ENCODE measurements at places on chromosomes 5 and 9.

DNA sequence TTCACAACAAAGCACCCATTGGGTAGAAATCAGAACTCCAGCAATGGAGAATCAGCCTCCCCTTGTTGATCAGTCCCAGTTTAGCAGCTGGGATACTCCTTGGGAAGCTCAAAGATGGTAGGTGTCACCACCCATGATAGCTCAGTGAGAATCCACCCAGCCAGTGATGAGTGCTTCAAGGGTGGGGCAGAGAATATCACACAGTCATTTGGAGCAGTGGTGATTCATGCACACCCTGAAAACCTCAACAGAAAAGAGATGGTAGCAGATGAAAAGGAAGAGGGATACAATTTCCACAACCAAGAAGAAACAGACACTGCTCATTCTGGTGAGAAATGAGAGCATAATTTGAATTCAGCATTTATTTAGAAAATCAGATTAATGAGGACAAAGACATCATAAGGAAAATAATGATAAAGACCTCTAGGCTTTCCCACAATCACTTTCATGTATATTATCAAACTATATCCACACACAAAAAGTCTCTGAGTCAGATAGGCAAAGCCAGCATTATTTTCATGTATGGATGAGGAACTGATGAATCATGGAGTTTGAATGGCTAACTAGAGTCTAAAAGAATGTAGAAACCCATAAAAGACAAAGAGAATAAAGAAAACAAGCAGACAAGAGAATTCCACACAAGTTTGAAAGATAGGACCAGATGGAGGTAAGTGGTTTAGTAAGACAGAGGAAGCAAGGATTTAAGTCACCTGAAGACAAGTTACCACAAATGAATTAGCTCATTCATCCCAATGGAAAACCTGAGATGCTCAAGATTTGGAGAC lies 82.9 kb downstream of the FEM1C start:
- no peak for DNase-seq

DNA sequence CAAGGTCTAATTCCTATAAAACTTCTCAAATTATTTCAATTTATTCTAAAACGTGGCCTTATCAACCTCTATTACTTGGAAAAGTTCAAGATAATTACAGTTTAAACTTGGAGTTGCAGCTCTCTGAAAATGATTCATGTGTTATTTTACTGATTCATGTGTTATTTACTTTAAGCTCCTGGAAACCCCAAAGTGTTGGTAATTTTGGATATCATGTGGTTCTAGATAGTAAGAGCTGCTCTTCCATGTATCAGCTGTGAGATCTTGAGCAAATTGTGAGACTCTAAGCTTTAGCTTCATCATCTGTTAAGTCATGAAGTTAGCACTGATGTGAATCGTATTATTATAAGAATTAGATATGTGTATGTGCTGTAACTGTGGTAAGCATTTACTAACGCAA lies 749.2 kb downstream of the TLE4 start:
- no peak for DNase-seq

DNA sequence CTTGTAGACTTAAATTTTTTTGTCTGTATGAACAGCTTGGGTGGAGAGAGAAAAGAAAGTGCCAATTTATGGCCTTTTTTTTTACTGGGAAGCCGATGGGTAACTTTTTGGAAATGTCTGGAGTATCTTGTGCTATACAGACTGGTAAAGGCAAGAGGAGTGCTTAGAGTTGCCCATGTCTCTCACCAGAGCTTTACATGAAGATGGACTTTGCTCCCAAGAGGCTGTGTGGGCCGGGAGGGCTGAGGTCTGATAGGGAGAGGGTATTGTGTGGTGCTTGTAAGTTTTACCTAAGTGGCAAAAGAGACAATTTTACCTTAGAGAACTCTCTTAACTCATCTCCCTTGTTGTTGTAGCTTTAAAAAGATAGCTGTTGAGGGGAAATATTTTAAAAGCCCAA lies 203.2 kb downstream of the SEMA6A start:
- DNase-seq: no peak

DNA sequence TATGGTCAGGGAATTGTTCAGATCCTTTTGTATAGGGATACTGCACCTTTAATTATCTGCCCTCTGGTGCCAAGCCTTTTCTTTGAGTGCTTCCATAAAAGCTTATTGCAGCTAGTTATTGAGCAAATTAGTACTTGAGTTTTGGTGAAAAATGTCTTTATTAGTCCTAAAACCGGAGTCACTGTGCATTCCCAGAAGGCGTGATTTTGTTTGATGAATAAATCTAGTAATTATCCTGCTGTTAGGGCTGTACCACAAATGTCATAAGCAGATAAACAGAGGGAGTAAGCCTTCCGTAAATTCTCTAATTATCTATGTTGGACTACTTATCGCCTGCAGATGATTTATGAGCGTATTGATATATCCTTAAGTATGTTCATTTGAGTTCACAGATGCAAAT lies 620.7 kb upstream of the ARRDC3 start:
- DNase-seq: no peak

GRCh38 chr5:116858705-116859333 lies 284.2 kb upstream of the SEMA6A start:
- no peak for DNase-seq

DNA sequence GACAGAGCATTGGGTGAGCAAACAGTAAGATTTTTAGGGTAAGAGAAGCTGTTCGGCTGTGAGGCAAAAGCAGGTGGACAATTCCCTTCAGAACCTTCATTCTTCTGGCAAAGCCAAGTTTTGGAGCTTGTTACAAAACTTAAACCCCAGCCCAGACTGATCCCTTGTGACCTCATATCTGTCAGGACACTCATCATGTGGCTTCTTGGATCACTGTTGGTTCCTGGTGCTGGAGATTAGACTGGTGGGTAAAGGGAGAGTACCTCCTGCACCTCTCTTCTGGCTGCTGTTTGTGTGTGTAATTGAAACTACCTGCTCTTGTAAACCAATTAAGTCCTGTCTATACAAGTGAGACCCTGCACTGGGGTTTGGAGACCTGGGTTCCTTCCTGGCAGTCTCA lies 21.0 kb downstream of the LARP1 start:
- no peak for DNase-seq

GRCh38 chr5:81852291-81853029 lies 101.6 kb upstream of the SSBP2 start:
- no peak for DNase-seq

- DNase-seq: no peak
Measured at GRCh38 chr9:126376311-126377175, 49.9 kb downstream of the MVB12B start.

- no peak for DNase-seq
Measured at GRCh38 chr9:98539954-98540353, 168.8 kb downstream of the GABBR2 start.

GRCh38 chr9:92941861-92942260 lies 5.5 kb upstream of the FGD3 start:
- DNase-seq: no peak

GRCh38 chr9:115306865-115307264 lies 188.9 kb upstream of the TNC start:
- DNase-seq: no peak

DNA sequence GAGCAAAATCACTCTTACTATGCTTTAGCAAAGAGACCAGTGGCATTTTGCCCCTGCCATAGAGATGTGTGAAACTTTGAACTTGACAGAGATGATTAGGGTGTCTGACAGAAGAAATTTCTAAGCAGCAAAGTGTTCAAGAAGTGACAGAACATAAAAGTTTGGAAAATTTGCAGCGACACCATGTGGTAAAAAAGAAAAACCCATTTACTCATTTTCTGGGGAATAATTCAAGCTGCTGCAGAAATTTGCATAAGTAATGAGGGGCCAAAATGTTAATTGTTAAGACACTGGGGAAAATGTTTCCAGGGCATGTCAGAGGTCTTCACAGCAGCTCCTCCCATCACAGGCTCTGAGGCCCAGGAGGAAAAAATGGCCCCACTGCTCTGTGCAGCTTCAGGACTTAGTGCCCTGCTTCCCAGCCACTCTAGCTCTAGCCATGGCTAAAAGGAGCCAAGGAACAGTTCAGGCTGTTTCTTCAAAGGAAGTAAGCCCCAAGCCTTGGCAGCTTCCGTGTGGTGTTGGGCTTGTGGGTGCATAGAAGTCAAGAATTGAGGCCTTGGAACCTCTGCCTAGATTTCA lies 6.1 kb upstream of the AP3B1 start:
- no peak for DNase-seq

GRCh38 chr5:5309645-5310044 lies 112.8 kb upstream of the ICE1 start:
- no peak for DNase-seq

GRCh38 chr5:53481887-53482716 lies 1.7 kb downstream of the FST start:
- no peak for DNase-seq

DNA sequence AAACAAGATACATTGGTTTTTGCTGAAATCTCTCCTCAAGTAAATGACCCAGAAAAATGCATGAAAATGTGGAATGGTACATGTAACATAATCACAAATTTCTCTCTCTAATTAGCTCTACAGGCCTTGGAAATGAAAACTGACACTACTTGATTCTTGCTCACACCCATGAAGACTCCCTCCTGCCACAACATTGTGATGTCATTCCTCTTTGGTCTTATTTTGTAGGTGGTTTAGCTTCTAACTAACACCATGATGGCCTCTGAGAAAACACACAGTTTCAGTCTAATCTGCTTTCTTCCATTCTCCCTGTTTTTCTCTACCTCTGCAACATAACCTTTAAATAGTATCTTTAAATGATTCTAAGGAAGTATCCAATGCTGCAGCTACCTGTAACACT lies 78.6 kb upstream of the FAM174A start:
- DNase-seq: no peak

DNA sequence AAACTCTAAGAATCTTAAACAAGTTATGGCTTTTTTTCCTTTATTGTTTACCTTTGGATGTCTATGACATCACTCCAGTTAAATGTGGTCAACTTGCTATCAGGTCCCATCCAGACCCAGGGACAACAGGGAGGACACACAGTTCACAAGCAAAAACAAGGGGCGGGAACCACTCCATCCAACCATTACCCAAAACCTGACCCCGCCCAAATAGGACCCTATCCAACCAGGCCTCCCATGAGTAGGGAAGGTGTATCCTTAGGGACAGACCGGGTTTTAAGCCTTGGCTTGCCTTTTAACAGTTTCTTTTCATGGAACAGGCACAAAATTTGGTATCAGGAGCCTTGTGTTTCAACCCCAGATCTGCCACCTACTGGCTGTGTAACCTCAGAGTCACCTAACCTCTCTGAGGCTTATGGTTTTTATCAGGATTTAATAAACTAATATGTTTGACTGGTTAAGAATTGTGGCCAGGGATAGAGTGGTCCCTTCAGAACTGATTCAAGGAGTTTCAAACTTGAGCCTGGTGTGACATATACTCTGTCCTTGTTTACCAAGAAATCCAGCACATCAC lies 127.7 kb upstream of the RAD23B start:
- DNase-seq: no peak

GRCh38 chr9:104903609-104904008 lies 24.3 kb downstream of the ABCA1 start:
- DNase-seq: no peak

DNA sequence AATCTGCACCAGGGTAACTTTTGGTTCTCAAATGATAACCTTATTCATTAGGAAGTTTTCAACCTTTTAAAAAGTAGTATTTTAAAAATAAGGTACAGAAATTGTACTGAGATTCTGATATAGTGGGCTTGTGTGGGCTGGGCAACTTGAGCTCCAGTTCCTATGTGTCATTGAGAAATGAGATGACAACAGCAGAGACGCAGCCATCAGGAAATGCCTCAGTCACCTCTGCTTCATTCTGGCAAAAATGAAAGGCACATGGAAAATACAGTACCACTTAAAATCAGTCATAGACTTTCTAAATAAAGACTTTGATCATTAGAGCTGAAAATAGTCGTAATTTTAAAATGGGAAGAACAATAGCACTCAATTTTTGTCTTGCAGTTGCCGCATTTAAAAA lies 480.2 kb downstream of the PLK2 start:
- no peak for DNase-seq

DNA sequence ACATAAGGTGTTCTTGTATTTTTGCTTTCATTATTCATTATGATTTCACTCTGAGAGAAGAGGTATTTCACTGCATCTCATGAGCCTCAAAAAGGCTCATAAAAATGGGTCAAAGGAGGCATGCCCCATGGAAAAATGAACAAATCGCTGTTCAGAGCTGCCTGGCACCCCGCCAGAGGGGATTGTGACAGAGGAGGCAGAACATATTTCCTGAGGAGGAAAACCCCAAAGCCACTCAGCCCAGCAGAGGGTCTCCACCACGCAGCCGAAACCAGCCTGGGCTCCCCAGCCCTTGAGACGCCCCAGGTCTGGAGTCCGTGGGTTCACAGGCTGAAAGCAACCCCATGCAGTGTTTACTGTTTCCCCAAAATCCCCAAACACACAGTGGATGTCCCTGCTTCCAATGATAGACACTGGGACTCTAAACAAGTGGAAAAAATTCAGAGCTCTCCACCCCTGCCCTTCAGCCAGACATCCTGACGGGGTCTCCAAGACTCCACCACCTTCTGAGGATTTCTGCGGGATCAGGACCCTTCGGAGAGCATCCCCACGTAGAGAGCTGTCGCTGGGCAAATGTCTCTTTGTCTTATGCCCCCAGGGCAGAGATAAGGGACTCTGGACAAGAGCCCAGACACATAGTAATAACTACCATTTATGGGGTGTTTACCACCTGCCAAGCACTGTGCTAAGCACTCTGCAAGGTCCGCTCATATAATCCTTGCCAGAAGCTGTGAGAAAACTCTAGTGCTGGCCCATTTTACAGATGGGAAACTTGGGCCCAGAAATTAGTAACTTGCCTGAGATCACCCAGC lies 122.3 kb downstream of the PAX5 start:
- no peak for DNase-seq

GRCh38 chr9:137311986-137312851 lies 10.1 kb upstream of the NRARP start:
- no peak for DNase-seq

DNA sequence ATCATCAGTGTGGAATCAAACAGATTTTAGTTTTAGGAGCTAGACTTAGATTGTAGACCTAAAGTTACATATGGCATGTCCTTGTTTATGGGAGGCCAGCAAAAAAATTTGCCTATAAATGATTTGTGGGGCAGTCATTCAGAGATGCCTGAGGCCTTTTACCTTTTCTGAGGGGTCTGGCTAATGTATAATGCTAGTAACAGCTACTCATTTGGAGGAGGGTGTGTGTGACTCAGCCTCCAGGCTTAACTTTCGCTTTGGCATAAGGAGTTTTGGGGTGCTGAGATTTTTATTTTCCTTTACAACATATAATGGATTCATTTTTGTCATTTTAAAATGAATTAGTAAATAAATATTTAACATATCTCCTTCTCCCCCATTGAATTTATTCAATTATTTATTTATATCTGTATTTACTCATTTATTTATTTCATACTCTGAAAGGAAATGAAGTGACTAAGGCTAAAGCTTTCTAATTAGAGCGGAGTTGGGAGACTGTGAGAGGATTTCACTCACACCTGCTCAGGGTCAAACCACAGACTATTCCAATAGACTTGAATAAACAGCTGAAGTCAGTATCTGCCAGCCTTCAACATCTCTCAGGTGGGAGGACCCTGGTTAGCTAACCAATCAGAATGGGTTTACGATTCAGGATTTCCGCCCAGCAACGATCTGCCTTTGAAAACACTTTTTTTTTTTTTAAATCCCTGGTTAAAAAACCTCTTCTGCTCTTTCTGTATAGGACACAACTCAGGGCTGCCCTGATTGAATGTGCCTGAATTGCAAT lies 487.5 kb upstream of the SGCD start:
- no peak for DNase-seq
